Upper lobe of right lung (tissue), 1 donor: ENCODE measurements at places on chromosomes 2 and 18. TPM values are rescaled to one million over a fixed set of nuclear protein-coding genes. Genes with fewer than 3 reads are reported as not detected.

- no peak for DNase-seq
- H3K4me3 ChIP-seq, result no peak overlapping the region
- H3K27me3 ChIP-seq, result no peaks in the 10 kb centered on the region
- H3K36me3 ChIP-seq, result no peaks in the 10 kb centered on the region
- no peak overlapping the region for H3K27ac ChIP-seq
These were observed 1700.5 kb upstream of the TMEFF2 start for GRCh38 chr2:193895226-193895625.

DNA sequence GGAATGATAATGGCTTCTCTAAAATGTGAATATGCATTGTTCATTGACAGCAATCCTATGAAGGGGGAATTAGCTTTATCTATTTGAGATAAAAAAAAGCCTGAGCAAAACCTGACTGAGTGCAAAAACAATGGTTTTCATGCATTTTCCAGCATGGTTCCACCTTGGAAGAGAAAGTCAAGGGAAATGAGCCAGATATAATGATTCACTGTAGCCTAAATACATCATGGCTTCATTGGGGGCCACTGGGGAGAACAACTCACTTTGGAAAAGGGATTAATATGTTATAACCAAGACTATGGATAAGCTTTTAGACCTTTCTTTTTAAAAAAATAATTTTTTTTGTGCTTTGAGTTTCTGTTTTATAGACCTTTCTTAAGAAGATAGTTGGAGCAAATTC lies 679.7 kb downstream of the NYAP2 start:
- no peak for DNase-seq
- H3K27ac ChIP-seq, result no peak overlapping the region
- H3K36me3 ChIP-seq, result no peaks in the 10 kb centered on the region
- H3K4me3 ChIP-seq, result no peak overlapping the region
- H3K27me3 ChIP-seq, result no peaks in the 10 kb centered on the region

GRCh38 chr2:71746946-71747501 lies 293.7 kb downstream of the DYSF start:
- no peaks in the 10 kb centered on the region for H3K36me3 ChIP-seq
- no peak overlapping the region for H3K4me3 ChIP-seq
- H3K27ac ChIP-seq, result no peak overlapping the region
- H3K27me3 ChIP-seq, result no peaks in the 10 kb centered on the region
- H3K4me1 ChIP-seq, result peaks cover 21% of the 10 kb centered on the region

- no peaks in the 10 kb centered on the region for H3K27me3 ChIP-seq
- no peak for DNase-seq
- no peaks in the 10 kb centered on the region for H3K36me3 ChIP-seq
- no peak overlapping the region for H3K4me3 ChIP-seq
These were observed 220.9 kb downstream of the DYSF start for GRCh38 chr2:71674158-71674851.

- H3K27me3 ChIP-seq, result no peaks in the 10 kb centered on the region
- H3K4me3 ChIP-seq, result no peak overlapping the region
- no peak for DNase-seq
- no peaks in the 10 kb centered on the region for H3K36me3 ChIP-seq
These were observed 25.6 kb downstream of the GNLY start for GRCh38 chr2:85719609-85720240.

GRCh38 chr2:100320547-100321178 lies 1.6 kb downstream of the LONRF2 start:
- peaks cover 4% of the 10 kb centered on the region for H3K4me1 ChIP-seq
- peaks cover 48% of the 10 kb centered on the region for H3K27me3 ChIP-seq
- H3K27ac ChIP-seq, result peak overlapping the region; percentile 36
- DNase-seq, result no peak
- H3K4me3 ChIP-seq, result peak overlapping the region; percentile 48

DNA sequence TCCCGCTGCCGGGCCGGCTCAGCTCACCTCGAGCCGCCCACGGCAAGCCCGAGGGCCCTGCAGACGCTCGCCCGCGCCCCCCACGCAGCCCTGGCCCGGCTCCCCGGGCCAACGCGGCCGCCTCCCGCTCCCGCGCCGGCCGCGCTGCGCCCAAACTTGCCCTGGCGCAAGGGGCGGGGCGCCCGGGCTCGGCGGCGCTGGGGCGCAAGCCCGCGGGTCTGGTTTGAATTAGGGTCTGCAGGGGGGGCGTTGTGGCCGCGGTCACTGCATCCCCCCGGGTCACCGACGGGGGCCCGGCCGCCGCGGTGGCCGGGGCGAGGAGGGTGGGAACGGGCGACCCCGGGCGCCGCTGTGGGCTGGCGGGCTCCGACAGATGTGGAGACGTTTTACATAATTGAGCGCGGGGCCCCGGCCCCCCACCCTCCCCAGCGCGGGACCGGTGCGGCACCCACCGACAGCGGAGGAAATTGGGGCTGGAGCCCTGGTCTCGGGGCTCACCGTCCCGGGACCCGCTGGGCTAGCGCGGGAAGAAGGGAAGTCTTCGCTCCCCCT lies 690 bp downstream of the SDC1 start:
- peak; percentile 76 for DNase-seq
- peak overlapping the region; percentile 65 for H3K4me3 ChIP-seq
- peak overlapping the region; percentile 72 for H3K27ac ChIP-seq
- H3K4me1 ChIP-seq, result peaks cover 16% of the 10 kb centered on the region

DNA sequence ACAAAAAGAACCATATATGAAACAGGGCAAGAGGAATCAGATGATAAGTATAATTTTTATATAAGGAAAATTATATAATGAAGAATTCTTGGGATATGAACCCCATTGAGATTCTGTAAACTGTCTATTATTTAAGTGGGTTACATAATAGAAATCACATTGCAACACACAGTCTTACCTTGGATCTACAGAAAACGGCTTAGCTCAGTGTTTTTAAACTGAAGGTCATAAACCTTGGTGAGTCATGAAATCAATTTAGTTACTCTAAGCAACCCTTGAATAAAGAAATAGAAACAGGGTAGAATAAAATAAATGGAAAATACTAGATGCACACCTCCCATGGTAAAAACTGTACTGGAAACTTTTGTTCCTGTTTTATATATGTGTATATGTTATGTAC lies 50.7 kb downstream of the METTL8 start:
- no peak overlapping the region for H3K27ac ChIP-seq
- H3K36me3 ChIP-seq, result no peaks in the 10 kb centered on the region
- no peak overlapping the region for H3K4me3 ChIP-seq
- H3K27me3 ChIP-seq, result no peaks in the 10 kb centered on the region
- H3K4me1 ChIP-seq, result no peaks in the 10 kb centered on the region

DNA sequence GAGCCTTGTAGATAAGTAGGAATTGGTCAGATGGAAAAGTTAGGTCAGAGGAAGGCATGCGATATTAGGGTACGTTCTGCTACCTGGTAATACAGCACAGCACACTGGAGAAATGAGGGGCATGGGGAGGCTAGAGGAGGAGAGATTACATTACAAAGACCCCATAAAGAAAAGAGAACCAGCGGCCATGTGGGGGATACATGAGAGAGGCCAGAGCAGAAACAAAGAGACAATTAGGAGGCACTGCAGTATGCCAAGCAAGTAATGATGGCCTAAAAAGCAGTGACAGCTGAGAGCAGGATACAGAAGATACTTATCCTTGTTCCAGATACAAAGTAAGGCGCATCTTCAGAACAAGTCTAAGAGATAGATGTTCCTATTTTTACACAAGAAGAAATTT lies 40.0 kb downstream of the TXNL1 start:
- H3K27ac ChIP-seq, result no peak overlapping the region
- no peak for DNase-seq
- H3K4me1 ChIP-seq, result no peaks in the 10 kb centered on the region
- H3K36me3 ChIP-seq, result peaks cover 23% of the 10 kb centered on the region
- H3K27me3 ChIP-seq, result no peaks in the 10 kb centered on the region

GRCh38 chr2:157185476-157186227 lies 71.9 kb upstream of the GALNT5 start:
- no peak for DNase-seq
- H3K36me3 ChIP-seq, result no peaks in the 10 kb centered on the region
- no peaks in the 10 kb centered on the region for H3K27me3 ChIP-seq
- no peak overlapping the region for H3K4me3 ChIP-seq
- no peak overlapping the region for H3K27ac ChIP-seq

DNA sequence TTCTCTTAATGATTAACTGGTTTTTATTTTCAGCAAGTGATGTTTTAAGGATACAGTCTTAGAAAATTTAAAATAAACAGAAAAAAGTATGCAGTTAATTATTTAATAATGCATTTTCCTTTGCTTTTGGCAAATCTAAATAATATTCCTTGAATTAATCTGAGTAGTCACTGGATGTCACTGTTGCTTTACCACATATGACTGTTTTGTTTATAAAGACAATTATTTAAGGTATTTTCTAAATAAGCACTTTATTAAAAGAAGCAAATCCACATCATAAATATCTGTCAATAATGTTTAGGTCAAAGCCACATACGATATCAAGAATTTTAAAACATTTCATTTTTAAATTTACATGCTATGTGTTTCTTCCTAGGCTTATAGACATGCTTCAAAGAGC lies 40.6 kb upstream of the TFPI start:
- H3K4me1 ChIP-seq, result no peaks in the 10 kb centered on the region
- no peak for DNase-seq
- no peak overlapping the region for H3K4me3 ChIP-seq
- H3K27ac ChIP-seq, result no peak overlapping the region

Gene CHST9
- 0.03 TPM for total RNA-seq

Gene TCF23
- total RNA-seq, result not detected

Gene CABYR
- total RNA-seq, result 1.1 TPM

Gene HSBP1L1
- total RNA-seq, result 48.7 TPM

Gene MCM6
- 8.2 TPM for total RNA-seq

Gene CKAP2L
- 0.46 TPM for total RNA-seq
